ENCODE measurements at places on chromosomes 2 and 18.

- no peak for DNase-seq
These were observed 1603.6 kb upstream of the NXPH2 start for GRCh38 chr2:140383781-140384180.

- DNase-seq: no peak
These were observed 48.8 kb downstream of the C2orf42 start for GRCh38 chr2:70141902-70142589.

GRCh38 chr2:120472891-120473309 is 127.0 kb downstream of the INHBB start:
- no peak for DNase-seq

GRCh38 chr18:61948281-61948741 is 55.5 kb upstream of the RNF152 start:
- DNase-seq: peak; percentile 63

- DNase-seq: peak; percentile 50
These were observed 237.6 kb downstream of the ALPK2 start for GRCh38 chr18:58391231-58391825.

GRCh38 chr2:55761526-55761925 is 67.9 kb upstream of the PNPT1 start:
- DNase-seq: no peak

DNA sequence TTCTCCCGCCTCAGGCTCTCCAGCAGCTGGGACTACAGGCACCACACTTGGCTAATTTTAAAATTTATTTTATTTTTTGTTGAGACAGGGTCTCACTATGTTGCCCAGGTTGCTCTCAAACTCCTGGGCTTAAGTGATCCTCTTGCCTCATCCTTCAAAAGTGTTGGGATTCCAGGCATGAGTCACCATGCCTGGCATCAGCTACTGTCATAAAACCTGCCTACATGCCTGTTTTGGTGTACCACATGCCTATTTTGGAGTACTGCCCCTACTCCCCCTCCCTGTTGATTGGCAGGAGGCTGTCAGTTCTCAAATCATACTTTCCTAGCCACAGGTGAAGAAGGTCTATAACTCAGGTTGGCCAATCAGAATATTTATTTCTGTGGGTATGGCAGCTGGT is 64.0 kb downstream of the CHST9 start:
- DNase-seq: no peak

DNA sequence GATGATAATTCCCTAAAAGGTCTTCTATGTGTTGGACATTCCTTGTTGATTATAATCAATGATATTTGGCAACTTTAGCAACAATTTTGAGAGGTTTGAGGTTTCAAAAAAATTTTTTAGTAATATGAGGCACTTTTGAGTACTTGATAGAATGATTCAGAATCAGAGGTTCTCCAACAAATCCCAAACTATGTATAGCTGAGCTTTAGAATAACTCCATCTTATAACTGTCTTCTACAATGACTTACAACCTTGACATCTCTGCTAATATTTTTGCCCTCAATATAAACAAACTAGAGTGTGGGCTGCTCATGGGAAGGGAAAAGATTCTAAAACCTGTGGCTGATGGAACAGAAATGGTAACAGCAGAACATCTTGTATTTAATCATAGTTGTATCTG is 21.5 kb upstream of the SERPINB7 start:
- DNase-seq: no peak

GRCh38 chr2:174666845-174667244 is 69.2 kb upstream of the WIPF1 start:
- peak; percentile 17 for DNase-seq

- DNase-seq: no peak
These were observed 154.9 kb downstream of the CTIF start for GRCh38 chr18:48693625-48694262.

GRCh38 chr2:157194844-157195243 is 62.7 kb upstream of the GALNT5 start:
- DNase-seq: no peak

DNA sequence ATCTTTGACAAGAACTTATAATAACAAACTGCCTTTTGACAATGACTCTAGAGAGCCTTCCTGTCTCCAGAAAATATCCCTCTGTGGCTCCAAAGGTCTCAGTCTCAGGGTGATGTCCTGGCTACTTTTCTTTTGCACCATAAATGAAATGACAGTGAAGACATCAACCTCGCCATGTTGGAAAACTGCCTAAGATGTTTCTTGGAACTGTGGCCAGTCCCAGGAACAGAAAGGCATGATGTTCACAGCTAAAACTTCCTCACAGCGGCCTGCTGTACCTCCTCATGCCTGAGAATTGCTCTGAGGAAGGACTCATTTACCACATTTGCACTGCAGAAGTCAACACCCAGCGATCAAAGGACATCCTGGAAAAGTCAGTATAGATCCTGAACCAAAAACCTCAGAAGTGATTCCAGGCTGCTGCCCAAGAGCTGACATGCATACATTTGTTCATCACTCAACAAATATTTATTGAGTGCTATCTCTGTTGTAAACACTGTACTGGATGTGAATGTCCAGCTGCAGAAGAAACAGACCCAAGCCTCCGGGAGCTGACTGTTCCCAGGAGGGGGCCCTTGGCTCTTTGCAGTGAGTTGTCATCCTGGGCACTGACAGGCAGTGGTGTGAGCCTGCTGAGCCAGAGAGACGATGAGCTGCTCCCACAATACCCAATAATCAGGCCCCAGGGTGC is 64.3 kb upstream of the ACSL3 start:
- DNase-seq: no peak

GRCh38 chr18:22320771-22321170 is 96.9 kb downstream of the CTAGE1 start:
- DNase-seq: no peak

DNA sequence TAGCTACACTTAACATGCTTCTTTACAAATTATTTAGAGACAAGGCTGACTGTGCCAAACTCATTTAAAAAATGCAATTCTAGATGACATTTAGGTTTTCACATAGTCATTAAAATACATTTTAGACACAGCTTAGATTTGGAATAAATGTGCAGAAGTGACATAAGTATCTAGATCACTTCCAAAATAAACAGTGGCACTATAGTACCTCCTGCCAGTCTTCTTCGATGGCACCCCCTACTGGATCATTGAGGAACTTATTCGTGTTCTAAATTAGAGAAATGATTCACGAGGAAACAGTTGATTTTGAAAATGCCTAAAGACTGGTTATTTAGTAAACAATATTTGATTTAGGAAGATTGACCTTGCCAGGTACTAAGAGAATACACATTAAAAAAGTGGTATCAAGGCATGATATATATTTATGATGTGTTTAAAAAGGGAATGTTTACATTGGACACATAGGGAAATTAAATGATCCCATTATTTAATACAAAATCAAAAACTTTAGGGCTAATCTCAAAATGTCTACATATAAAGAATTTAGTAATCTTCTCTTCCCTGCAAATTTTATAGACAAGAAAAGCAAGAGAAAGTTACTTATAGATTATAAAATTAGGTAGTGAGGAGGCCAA is 323.9 kb downstream of the XIRP2 start:
- peak; percentile 74 for DNase-seq

DNA sequence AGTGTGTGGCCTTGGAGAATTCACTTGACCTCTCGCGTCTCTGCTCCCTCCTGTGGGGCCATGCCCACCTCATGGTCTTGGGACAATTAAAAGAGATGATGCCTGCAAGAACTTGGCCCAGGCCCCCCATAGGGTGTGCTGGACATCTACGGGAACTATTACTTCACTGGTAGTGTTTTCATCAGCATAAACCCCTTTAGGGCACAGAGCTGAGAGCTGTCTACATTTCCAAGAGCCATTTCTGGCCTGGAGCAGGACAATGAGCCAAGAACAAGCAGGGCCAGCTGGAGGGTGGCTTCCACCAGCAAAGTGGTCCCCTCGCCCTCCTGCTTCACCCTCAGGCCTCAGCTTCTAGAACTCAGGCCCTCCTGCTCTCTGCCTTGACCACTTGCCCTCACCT is 232.3 kb downstream of the ZBTB7C start:
- DNase-seq: no peak

GRCh38 chr2:205882806-205883425 is 200.6 kb downstream of the NRP2 start:
- DNase-seq: no peak

GRCh38 chr18:7926526-7926925 is 359.4 kb downstream of the PTPRM start:
- DNase-seq: no peak

Data from SJCRH30 (cell line).